ENCODE measurements at places on chromosomes 1 and 21.

- peak overlapping the region; percentile 47 for H3K27ac ChIP-seq
- no peaks in the 10 kb centered on the region for H3K36me3 ChIP-seq
- DNase-seq, result no peak
These were observed 15.2 kb downstream of the GPR161 start for GRCh38 chr1:168121401-168122011.

GRCh38 chr1:176338877-176339276 is 124.1 kb upstream of the PAPPA2 start:
- no peak overlapping the region for H3K4me3 ChIP-seq
- H3K4me1 ChIP-seq, result no peaks in the 10 kb centered on the region
- no peaks in the 10 kb centered on the region for H3K27me3 ChIP-seq
- H3K36me3 ChIP-seq, result no peaks in the 10 kb centered on the region
- no peak for DNase-seq
- H3K27ac ChIP-seq, result no peak overlapping the region

DNA sequence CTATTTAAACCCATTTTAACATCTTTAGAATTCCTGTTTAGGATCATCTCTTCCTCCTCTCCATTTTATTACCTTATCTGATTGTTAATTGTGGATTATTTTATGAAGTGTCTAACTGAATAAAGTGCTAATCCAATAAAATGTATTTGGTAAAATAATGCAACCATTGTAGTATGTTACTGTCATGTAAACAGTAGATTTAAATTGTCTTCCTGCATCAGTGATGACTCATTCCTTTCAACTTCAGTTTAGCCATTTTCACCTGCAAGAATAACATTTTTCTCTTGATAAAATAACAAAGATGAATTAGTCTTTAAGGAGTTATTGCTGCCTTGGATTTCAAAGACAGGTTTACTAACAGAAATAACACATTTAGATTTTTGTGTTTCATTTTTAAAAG is 5.4 kb downstream of the PPP2R5A start:
- H3K27ac ChIP-seq, result no peak overlapping the region
- no peak for DNase-seq
- H3K4me3 ChIP-seq, result no peak overlapping the region
- H3K4me1 ChIP-seq, result peaks cover 5% of the 10 kb centered on the region
- H3K27me3 ChIP-seq, result no peaks in the 10 kb centered on the region

- DNase-seq, result no peak
- no peaks in the 10 kb centered on the region for H3K4me1 ChIP-seq
- H3K4me3 ChIP-seq, result no peak overlapping the region
- no peak overlapping the region for H3K27ac ChIP-seq
These were observed 6.4 kb downstream of the DSCAM start for GRCh38 chr21:40840401-40841125.

GRCh38 chr1:42533101-42533863 is 70.2 kb downstream of the CCDC30 start:
- no peaks in the 10 kb centered on the region for H3K4me1 ChIP-seq
- H3K4me3 ChIP-seq, result no peak overlapping the region
- no peak overlapping the region for H3K27ac ChIP-seq

GRCh38 chr21:30332681-30333080 is 4.8 kb downstream of the KRTAP27-1 start:
- no peak overlapping the region for H3K27ac ChIP-seq
- no peaks in the 10 kb centered on the region for H3K4me1 ChIP-seq
- no peak for DNase-seq
- no peak overlapping the region for H3K4me3 ChIP-seq

DNA sequence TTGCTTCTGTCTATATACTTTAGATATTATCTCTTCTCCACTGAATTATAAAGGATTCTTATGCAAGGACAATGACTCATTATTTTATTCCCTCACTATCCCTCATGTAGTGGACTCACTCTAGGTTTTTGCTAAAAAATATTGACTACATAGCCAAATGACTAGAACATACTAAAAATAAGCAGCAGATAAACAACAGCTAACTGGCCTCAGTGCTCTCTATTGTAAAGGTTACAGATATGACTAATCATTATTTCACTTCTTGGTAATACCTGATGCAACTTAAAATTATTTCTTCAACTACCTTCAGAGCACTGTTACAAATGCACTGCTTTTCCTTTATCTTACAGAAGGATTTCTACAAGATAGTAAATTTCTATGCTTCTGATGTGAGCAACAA is 147.6 kb upstream of the DEPDC1 start:
- H3K36me3 ChIP-seq, result no peaks in the 10 kb centered on the region
- no peak for DNase-seq
- H3K27ac ChIP-seq, result no peak overlapping the region
- H3K4me1 ChIP-seq, result no peaks in the 10 kb centered on the region
- no peak overlapping the region for H3K4me3 ChIP-seq

- H3K27me3 ChIP-seq, result no peaks in the 10 kb centered on the region
- no peak overlapping the region for H3K4me3 ChIP-seq
- DNase-seq, result no peak
- H3K36me3 ChIP-seq, result no peaks in the 10 kb centered on the region
- H3K4me1 ChIP-seq, result no peaks in the 10 kb centered on the region
- no peak overlapping the region for H3K27ac ChIP-seq
These were observed 208.3 kb upstream of the NCAM2 start for GRCh38 chr21:20789729-20790500.

DNA sequence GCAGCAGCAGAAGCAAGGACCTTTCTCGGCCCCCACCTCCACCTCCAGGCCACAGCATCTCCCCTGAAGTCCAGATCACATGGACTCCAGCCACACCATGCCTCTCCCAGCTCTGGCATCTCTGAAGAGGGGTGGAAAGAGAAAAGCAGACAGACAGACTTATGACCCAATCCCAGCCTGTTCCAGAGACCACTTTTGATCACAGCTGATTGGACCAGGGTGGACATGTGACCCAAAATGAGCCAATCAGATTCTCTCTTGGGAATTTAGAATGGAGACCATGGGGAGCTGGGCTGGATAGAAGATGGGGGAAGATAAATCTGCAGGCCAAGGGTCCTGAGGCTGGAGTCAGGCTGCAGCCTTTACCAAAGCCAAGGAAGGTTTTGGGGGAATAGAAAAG is 16.4 kb downstream of the HTR1D start:
- no peaks in the 10 kb centered on the region for H3K4me1 ChIP-seq
- no peaks in the 10 kb centered on the region for H3K36me3 ChIP-seq
- H3K27ac ChIP-seq, result no peak overlapping the region
- no peak for DNase-seq

DNA sequence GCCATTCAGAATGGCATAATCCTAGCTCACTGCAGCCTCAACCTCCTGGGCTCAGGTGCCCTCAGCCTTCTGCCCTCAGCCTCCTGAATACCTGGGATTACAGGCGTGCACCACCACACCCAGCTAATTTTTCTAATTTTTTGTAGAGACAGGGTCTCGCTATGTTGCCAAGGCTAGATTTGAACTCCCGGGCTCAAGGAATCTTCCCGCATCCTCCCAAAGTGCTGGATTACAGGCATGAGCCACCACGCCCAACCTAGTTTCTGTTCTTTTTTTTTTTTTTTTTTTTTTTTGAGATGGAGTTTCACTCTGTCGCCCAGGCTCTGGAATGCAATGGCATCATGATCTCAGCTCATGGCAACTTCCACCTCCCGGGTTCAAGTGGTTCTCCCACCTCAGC is 108.9 kb downstream of the LACTBL1 start:
- H3K27ac ChIP-seq, result no peak overlapping the region
- DNase-seq, result no peak
- no peak overlapping the region for H3K4me3 ChIP-seq
- no peaks in the 10 kb centered on the region for H3K4me1 ChIP-seq
- no peaks in the 10 kb centered on the region for H3K27me3 ChIP-seq

GRCh38 chr1:206915030-206915735 is 6.6 kb downstream of the FCMR start:
- H3K36me3 ChIP-seq, result no peaks in the 10 kb centered on the region
- H3K4me1 ChIP-seq, result no peaks in the 10 kb centered on the region
- no peak for DNase-seq
- H3K27ac ChIP-seq, result no peak overlapping the region

GRCh38 chr1:234558330-234558836 is 51.6 kb downstream of the IRF2BP2 start:
- no peaks in the 10 kb centered on the region for H3K36me3 ChIP-seq
- no peak for DNase-seq
- H3K27me3 ChIP-seq, result no peaks in the 10 kb centered on the region
- H3K27ac ChIP-seq, result no peak overlapping the region
- H3K4me1 ChIP-seq, result no peaks in the 10 kb centered on the region

DNA sequence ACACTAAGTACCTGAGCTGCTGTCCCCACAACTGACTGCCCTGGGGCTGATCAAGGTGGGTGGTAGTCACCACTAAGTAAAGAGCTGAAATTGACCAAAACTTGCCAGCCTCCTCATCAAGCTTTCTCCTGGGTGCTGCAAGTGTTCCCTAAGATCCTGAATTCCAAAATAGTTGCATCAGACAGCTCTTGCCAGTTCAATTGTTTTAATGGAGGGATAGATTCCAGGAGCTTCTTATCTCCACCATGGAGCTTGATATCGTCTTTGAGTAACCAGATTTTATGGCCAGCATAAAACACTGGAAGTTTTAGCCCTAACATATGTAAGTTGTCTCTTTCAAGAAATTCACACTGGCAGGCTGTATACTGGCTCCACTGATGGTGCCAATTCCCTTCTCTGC is 90.3 kb downstream of the NID1 start:
- H3K4me3 ChIP-seq, result no peak overlapping the region
- H3K36me3 ChIP-seq, result peaks cover 13% of the 10 kb centered on the region
- H3K4me1 ChIP-seq, result no peaks in the 10 kb centered on the region
- H3K27ac ChIP-seq, result no peak overlapping the region
- H3K27me3 ChIP-seq, result no peaks in the 10 kb centered on the region

All from prostate gland (tissue), 2 donors.